ENCODE measurements at places on chromosomes 16 and 17.

- DNase-seq: no peak
Measured at GRCh38 chr16:86227801-86228200, 282.5 kb upstream of the FOXF1 start.

GRCh38 chr16:57024894-57025680, 35.7 kb downstream of the NLRC5 start:
- no peak for DNase-seq

DNA sequence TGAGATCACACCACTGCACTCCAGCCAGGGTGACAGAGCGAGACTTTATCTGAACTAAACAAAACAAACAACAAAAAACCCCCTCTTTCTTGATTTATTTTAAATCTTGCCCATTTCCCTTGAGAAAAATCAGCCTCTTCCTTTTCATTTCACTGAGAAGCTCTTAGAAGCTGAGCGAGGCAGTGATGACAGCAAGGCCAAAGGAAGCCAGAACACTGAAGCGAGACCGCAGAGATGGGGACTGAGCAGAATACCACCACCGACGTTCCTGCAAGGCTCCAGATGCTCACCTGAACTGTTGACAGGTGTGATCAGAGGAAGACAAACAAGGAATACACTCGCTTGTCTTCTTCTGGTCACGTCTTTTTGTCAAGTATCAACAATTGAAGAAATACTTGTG, 30.5 kb upstream of the IRF8 start:
- DNase-seq: no peak

GRCh38 chr17:14581186-14581830, 280.4 kb downstream of the HS3ST3B1 start:
- DNase-seq: no peak

DNA sequence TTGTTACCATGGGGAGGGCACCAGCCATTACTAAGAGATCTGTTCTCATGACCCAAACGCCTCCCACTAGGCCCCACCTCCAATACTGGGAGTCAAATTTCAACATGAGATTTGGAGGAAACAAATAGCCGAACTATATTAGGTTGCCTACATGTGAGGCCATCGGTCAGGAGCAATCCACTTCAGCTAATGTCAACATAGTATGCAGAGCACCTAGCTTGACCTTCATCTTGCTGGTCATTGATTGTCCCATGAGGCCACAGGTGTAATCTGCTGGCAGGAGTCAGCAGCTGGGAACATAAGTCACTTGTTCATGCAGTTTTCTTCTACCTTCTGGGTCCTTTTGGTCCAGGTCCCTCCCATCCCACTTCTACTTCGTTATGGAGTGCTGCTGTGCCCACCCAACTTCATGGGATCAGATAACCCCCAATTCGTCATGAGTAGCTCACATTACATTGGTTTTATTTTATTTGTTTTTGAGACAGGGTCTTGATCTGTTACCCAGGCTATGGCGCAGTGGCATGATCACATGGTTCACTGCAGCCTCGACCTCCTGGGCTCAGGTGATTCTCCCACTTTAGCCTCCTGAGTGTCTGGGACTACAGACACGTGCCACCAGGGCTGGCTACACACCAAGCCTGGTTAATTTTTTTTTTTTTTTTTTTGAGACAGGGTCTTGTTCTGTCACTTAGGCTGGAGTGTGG, 5.9 kb upstream of the KPNA2 start:
- no peak for DNase-seq
